ENCODE measurements at places on chromosomes 5 and 9.

DNA sequence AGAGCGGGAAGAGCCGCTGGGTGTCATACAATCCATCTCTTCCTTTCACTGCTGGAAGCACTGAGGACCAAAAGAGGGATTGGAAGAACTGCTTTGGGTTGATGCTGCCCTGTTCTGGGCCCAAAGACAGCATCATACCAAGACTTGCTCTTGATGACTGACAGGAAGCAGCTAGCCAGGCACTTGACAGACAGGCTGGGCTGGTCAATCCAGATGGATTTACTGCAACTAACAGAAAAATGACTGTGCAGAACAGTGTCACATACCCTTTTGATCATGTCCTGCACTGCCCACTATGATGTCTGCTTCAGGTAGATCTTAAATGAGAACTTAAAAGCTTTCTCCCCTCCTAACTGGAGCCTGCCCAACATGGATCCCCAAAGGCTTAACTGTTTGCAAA, 157.6 kb downstream of the CRB2 start:
- no peak for DNase-seq

GRCh38 chr5:55226027-55226933, 835 bp downstream of the MCIDAS start:
- DNase-seq = no peak

DNA sequence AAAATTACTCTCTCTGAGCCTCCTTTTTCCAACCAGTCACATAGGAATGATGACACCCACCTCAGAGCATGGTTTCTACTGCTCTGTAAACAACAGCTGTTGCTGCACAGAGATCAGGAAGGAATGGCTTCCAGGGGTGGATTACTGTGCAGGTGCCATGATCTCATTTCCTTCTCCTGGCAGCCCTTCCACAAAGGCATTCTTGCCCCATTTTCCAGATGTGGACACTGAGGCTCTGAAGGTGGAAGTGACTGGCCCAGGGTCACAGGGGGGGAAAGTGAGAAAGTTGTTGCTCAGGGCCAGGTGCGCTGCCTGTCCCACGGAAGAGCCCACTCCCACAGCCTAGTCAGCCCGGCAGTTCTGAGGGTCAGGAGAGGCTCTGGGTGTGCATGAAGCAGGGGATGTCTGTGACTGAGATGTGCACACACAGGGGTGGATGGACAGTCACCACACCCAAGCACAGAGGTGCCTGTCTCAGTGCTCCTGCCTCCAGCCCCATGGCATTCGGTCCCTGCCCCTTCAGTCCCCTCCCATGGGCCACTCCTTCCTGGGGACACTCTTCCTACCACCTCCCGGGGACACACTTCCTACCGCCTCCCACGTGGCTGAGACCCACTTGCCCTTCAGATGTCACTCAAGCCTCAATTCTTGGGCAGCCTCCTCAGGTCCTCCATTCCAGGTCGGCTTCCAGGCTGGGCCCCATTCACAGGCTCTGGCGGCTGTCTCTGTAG, 17.0 kb downstream of the FGFR4 start:
- no peak for DNase-seq

DNA sequence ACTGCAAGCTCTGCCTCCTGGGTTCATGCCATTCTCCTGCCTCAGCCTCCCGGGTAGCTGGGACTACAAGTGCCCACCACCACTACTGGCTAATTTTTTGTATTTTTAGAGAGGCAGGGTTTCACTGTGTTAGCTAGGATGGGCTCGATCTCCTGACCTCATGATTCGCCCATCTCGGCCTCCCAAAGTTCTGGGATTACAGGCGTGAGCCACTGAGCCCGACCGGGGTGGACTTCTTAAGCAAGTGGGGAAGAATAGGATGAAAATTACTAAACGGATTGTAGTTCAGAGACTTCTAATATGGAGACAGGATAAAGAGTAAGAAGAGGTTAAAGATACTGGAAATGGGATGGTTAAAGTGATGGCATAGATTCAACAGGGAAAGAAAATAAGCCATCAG, 132.3 kb upstream of the IRX2 start:
- no peak for DNase-seq

- DNase-seq = peak; percentile 80
Measured at GRCh38 chr9:121598167-121598964, 53.1 kb upstream of the DAB2IP start.

GRCh38 chr9:93258818-93259489, 75.0 kb downstream of the WNK2 start:
- DNase-seq = no peak
